ENCODE measurements at places on chromosomes 7 and 10. TPM values are rescaled to one million over a fixed set of nuclear protein-coding genes. Genes with fewer than 3 reads are reported as not detected.

Gene GPR141
- polyA plus RNA-seq, result not detected

Gene SPDYE9
- polyA plus RNA-seq, result 0.19 TPM

Gene PPIA
- 4,265 TPM for polyA plus RNA-seq

Gene FGFBP3
- 2.2 TPM for polyA plus RNA-seq

Gene EIF5AL1
- 0.18 TPM for polyA plus RNA-seq

Gene TDRD1
- not detected for polyA plus RNA-seq

Gene CTTNBP2
- polyA plus RNA-seq, result not detected
